ENCODE measurements at places on chromosomes 2 and 18. TPM values are rescaled to one million over a fixed set of nuclear protein-coding genes. Genes with fewer than 3 reads are reported as not detected.

DNA sequence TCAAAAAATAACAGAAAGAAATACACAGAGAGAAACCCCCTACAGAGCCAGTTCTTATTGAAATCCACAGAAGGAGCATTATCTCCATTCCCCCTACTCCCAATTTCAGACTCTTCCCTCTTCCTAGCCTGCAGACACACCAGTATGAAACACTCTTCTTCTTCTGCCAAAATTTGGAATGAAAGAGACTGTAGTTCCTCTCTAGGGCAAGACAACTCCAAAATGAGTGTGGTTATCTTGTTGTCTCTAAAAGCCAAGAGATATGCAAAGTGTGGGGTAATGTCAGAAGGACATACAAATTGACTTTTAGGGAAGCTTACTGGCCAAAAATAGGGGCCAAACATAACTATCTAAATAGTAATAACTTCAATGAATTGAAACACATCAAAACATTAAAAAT lies 337.1 kb upstream of the SETBP1 start:
- DNase-seq = no peak
- no peak overlapping the region for H3K4me3 ChIP-seq
- no peak overlapping the region for H3K27ac ChIP-seq

DNA sequence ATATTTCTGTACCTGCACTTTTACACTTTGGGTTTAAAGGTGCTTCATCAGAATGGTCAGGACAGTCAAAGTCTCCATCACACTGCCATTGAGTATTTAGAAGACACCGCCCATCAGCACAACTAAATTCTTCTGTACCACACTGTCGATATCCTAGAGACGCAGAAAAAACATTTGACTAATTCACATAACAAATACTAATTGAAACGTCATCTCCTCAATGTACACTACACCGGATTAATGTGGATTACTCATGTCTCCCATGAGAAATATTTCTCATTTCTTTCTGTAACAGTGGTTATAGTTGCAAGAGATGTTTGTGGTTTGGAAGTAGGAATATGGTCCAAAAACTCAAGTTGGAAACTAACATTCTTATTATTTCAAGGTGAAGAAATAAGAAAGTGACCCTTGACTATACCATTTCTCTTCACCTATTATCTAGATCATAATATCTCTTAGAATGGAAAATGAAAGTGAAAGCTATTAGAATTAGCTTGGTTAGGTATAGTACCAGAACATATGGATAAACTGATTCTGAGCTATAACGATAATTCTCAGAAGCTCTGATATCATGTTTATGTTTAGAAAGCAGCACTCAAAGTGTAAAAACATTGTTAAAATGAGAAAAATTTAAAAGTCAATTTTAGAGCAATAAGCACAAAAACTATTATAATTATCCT lies 1627.7 kb downstream of the LRP1B start:
- no peak overlapping the region for H3K27ac ChIP-seq
- no peak overlapping the region for H3K4me3 ChIP-seq
- peaks cover 6% of the 10 kb centered on the region for H3K4me1 ChIP-seq
- no peaks in the 10 kb centered on the region for H3K36me3 ChIP-seq
- H3K27me3 ChIP-seq = no peaks in the 10 kb centered on the region
- DNase-seq = no peak

HOXD13 gene
- not detected for total RNA-seq

DNA sequence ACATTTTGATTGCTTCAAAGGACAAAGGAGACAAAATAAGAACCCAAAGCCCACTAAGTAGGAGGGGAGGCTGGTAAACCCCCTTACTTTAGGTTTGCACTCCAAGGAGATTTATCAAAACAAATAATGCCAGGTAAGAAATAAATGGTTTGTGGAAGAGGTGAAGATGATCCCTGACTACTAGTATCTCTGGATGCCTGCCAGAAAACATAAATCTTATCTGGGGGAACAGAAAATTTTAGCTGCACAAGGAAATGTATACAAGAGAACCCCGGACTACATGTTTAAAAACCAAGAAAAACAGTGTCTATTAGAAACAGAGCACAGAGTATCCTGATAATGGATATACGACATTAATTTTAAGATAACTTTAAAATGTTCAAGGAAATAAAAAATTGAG lies 114.1 kb downstream of the TRABD2A start:
- no peaks in the 10 kb centered on the region for H3K4me1 ChIP-seq
- no peak overlapping the region for H3K27ac ChIP-seq
- peaks cover 4% of the 10 kb centered on the region for H3K36me3 ChIP-seq

- no peaks in the 10 kb centered on the region for H3K27me3 ChIP-seq
- DNase-seq = no peak
- no peaks in the 10 kb centered on the region for H3K36me3 ChIP-seq
- peaks cover 43% of the 10 kb centered on the region for H3K4me1 ChIP-seq
- no peak overlapping the region for H3K4me3 ChIP-seq
Measured at GRCh38 chr2:54497763-54498680, 41.9 kb downstream of the SPTBN1 start.

- H3K4me1 ChIP-seq = peaks cover 28% of the 10 kb centered on the region
- H3K27ac ChIP-seq = peak overlapping the region; percentile 90
- H3K36me3 ChIP-seq = no peaks in the 10 kb centered on the region
- H3K4me3 ChIP-seq = no peak overlapping the region
Measured at GRCh38 chr2:75570948-75571729, 10.4 kb upstream of the EVA1A start.

SNORC gene
- total RNA-seq = 2.2 TPM

ZNF396 gene
- total RNA-seq = 1.4 TPM

DNA sequence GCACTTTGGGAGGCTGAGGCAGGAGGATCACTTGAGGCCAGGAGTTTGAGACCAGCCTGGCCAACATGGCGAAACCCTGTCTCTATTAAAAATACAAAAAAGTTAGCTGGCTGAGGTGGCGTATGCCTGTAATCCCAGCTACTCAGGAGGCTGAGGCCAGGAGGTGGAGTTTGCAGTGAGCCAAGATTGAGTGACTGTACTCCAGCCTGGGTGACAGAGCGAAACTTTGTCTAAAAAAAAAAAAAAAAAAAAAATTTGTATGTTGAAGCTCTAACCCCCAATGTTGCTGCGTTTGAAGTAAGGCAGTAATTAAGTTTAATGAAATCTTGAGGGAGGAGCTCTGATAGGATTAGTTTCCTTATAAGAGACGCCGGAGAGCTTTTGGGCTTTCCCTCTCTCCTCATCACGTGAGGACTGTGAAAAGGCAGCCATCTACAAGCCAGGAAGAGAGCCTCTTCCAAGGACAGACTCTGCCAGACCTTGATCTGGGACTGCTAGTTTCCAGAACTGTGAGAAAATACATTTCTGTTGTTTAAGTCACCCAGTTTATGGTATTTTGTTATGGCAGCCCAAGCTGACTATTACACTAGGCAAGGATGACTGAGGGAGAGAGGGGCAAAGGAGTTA lies 11.5 kb upstream of the PNPT1 start:
- H3K27me3 ChIP-seq = peaks cover 40% of the 10 kb centered on the region
- no peaks in the 10 kb centered on the region for H3K4me1 ChIP-seq
- H3K27ac ChIP-seq = no peak overlapping the region
- no peak for DNase-seq
- no peak overlapping the region for H3K4me3 ChIP-seq
- H3K36me3 ChIP-seq = peaks cover 2% of the 10 kb centered on the region

DNA sequence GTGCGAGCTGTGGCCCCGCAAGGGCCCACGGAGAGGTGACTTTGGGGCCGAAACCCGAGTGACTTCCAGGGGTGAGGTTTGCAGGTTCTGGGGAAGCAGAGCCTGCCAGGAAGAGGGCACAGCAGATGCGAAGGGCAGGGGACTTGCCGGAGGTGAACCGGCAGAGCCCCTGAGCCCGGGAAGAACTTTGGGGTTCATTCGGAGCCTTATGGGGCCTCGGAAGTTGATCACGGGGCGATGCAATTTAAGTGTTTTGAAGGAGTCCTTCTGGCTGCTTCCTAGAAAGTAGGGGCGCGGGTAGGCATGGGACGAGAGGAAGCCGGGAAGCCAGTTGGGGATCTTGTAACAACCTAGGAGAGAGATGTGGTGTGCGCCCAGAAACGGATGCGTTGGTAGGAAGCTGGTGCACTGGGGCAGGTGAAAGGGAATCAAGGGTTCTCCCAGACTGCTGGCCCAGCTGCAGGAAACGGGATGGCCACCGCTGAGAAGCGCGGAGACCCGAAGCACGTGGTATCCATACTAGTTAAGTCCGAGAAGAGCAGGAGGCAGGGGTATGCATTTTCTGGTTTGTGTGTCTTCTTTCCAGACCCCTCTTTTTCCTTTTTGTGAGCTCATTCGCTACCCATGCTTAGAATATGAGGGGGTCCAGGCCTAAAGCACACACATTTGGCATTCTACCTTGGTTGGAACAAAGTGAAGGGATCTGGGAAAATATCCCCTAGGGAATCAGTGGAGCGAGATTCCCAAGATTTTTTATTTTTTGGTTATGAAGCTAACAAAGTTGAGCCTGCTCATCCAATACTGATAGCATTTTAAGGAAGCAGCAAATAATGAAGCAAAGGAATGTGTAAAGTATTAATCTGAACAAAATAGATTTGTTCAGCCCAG lies 758 bp downstream of the SCLY start:
- peaks cover 18% of the 10 kb centered on the region for H3K4me1 ChIP-seq
- no peak for DNase-seq
- peaks cover 11% of the 10 kb centered on the region for H3K36me3 ChIP-seq
- H3K27me3 ChIP-seq = no peaks in the 10 kb centered on the region
- peak overlapping the region; percentile 88 for H3K27ac ChIP-seq

GRCh38 chr2:76692908-76693307 lies 829.3 kb downstream of the LRRTM4 start:
- H3K4me1 ChIP-seq = no peaks in the 10 kb centered on the region
- H3K27me3 ChIP-seq = no peaks in the 10 kb centered on the region
- no peak overlapping the region for H3K4me3 ChIP-seq
- no peak for DNase-seq

- H3K27me3 ChIP-seq = peaks cover 2% of the 10 kb centered on the region
- no peak overlapping the region for H3K4me3 ChIP-seq
- no peaks in the 10 kb centered on the region for H3K36me3 ChIP-seq
- H3K27ac ChIP-seq = no peak overlapping the region
- no peak for DNase-seq
Measured at GRCh38 chr2:83951378-83951947, 507.6 kb downstream of the SUCLG1 start.

CCBE1 gene
- total RNA-seq = 1.8 TPM

DNA sequence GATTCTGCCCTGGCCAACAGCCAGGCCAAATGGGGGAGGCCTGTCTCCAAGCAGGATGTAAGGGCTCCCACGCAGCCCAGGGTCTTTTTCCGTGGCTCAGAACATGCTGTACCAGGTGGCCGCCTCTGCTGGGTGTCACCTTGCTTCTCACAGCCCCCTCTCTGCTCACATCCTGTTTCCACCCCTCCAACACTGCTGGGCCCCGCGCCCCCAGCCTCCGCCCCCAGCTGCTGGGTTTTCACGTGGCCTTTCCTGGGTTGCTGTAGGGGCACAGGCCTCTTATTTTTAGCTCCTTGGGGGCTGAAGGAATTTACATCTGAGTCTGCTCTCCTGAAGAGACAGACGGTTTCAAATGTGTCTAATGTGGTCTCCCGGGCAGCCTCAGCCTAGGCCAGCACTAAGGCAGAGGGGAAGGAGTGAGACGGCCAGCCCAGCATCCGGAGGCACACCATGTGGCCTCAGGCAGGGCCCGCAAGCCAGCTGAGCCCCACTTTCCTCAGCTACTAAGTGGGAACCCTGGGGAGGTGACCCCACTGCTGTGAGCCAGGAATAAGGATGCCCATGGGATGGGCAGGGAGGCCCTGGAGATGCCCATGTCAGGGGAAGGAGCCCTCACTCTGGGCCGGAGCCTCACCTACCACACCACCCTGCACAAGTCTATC lies 18.7 kb upstream of the DUSP2 start:
- peak overlapping the region; percentile 29 for H3K27ac ChIP-seq
- no peak for DNase-seq
- peaks cover 5% of the 10 kb centered on the region for H3K27me3 ChIP-seq
- no peak overlapping the region for H3K4me3 ChIP-seq
- H3K4me1 ChIP-seq = peaks cover 19% of the 10 kb centered on the region
- H3K36me3 ChIP-seq = no peaks in the 10 kb centered on the region

DNA sequence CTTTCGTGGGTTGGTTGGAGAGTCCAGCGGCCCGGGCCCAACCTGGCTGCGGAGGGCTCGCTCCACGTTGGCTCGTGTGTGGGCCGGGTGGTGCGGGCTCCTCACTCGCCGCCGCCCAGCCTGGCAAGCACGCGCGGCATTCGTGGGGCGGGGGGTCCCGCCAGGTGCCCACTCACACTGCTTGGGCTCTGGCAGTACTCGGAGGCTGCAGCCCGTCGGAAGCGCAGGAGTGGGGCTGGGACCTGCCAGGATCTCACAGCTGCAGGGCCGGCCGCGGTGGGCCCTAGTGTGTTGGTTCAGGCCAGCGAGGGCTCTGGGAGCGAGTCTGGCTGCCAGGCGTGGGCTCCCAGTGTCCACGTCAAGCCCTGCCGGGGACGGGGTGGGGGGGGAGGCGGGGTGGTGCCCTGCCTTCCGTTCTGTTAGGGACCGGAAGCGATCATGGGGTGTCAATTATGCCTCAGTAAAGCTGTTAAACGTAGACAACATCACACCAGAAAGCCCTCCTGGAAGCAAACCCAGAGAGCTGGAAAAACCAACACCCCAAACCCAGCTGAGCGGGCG lies 1.0 kb upstream of the HS6ST1 start:
- DNase-seq = peak; percentile 82
- H3K27me3 ChIP-seq = no peaks in the 10 kb centered on the region
- peak overlapping the region; percentile 49 for H3K4me3 ChIP-seq
- H3K36me3 ChIP-seq = no peaks in the 10 kb centered on the region
- H3K27ac ChIP-seq = no peak overlapping the region
- peaks cover 34% of the 10 kb centered on the region for H3K4me1 ChIP-seq

GRCh38 chr2:197158591-197159550 lies 151.7 kb downstream of the ANKRD44 start:
- peak overlapping the region; percentile 88 for H3K27ac ChIP-seq
- no peak for DNase-seq
- peaks cover 2% of the 10 kb centered on the region for H3K36me3 ChIP-seq
- no peak overlapping the region for H3K4me3 ChIP-seq
- H3K4me1 ChIP-seq = peaks cover 40% of the 10 kb centered on the region
- no peaks in the 10 kb centered on the region for H3K27me3 ChIP-seq

DNA sequence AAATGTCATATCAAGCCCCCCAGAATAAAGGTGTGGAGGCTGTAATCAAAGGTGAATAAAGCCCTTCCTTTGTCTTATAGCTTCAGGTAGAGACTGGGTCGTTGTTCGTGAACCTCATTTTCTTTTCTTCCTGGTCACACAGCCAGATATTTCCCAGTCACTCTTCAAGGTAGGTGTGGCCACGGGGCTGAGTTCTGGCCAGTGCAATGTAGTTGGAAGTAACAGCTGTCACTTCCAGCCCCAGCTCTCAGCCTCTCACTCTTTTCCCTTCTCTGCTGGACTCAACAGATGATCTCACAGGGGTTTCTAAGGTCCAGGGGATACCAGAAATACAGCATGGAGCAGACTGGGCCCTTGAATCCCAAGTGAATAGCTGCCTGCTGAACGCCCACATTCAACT lies 15.8 kb upstream of the TRPM8 start:
- H3K27me3 ChIP-seq = peaks cover 64% of the 10 kb centered on the region
- H3K36me3 ChIP-seq = peaks cover 2% of the 10 kb centered on the region
- no peaks in the 10 kb centered on the region for H3K4me1 ChIP-seq
- H3K4me3 ChIP-seq = no peak overlapping the region

- no peaks in the 10 kb centered on the region for H3K4me1 ChIP-seq
- peaks cover 31% of the 10 kb centered on the region for H3K36me3 ChIP-seq
- no peak overlapping the region for H3K27ac ChIP-seq
- H3K4me3 ChIP-seq = no peak overlapping the region
- no peak for DNase-seq
- no peaks in the 10 kb centered on the region for H3K27me3 ChIP-seq
Measured at GRCh38 chr2:15608392-15608761, 16.7 kb downstream of the DDX1 start.

EVX2 gene
- total RNA-seq = not detected

- H3K27me3 ChIP-seq = peaks cover 47% of the 10 kb centered on the region
- H3K36me3 ChIP-seq = no peaks in the 10 kb centered on the region
- no peak overlapping the region for H3K4me3 ChIP-seq
Measured at GRCh38 chr18:46481048-46481846, 175.8 kb downstream of the LOXHD1 start.
